Prostate gland (tissue), 2 donors: ENCODE measurements at places on chromosomes 13 and 19. TPM values are rescaled to one million over a fixed set of nuclear protein-coding genes. Genes with fewer than 3 reads are reported as not detected.

Gene TMC4
- 40.2 TPM for total RNA-seq

Gene NKPD1
- 3.6 TPM for total RNA-seq

Gene OVOL3
- total RNA-seq: not detected

Gene THOP1
- 132 TPM for total RNA-seq

DNA sequence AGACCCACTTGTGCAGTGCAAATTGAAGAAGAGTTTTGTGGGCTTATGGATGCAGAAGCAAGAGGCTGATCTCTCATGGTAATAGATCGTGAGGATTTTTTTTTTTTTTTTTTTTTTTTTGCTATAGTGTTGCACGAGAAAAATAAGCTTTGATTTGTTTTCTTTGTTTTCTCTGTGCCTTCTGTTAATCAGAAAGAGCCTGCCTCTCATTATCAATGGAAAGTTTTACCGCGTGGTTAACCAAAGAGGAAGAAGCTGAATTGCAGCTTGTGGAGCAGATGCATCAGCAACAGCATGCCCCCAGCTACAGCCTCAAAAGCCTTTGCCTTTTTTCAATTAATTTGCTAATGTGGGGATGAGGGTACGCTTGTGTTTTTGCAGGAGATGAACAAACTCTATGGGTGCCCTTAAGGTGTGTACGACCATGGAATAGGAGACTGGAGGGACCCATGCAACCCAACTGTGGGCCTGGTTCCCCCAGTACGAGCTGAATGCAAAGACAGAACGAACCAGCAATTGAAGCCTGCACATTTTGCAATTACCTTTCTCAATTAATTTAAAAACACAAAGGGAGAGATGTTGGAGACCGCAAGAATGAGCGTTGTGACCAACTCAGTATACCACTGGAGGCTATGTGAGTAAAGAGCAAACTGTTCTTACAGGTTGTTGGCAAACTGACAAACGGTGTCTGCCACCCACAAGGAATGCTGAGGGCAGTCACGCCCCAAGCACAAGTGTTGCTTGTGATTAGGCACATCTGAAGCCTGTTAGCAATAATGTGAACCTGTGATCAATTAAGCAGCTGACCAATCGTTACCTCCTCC is 58.6 kb upstream of the SPRY2 start:
- H3K4me1 ChIP-seq: no peaks in the 10 kb centered on the region
- no peak overlapping the region for H3K27ac ChIP-seq
- no peaks in the 10 kb centered on the region for H3K36me3 ChIP-seq
- no peak for DNase-seq
- H3K4me3 ChIP-seq: no peak overlapping the region

DNA sequence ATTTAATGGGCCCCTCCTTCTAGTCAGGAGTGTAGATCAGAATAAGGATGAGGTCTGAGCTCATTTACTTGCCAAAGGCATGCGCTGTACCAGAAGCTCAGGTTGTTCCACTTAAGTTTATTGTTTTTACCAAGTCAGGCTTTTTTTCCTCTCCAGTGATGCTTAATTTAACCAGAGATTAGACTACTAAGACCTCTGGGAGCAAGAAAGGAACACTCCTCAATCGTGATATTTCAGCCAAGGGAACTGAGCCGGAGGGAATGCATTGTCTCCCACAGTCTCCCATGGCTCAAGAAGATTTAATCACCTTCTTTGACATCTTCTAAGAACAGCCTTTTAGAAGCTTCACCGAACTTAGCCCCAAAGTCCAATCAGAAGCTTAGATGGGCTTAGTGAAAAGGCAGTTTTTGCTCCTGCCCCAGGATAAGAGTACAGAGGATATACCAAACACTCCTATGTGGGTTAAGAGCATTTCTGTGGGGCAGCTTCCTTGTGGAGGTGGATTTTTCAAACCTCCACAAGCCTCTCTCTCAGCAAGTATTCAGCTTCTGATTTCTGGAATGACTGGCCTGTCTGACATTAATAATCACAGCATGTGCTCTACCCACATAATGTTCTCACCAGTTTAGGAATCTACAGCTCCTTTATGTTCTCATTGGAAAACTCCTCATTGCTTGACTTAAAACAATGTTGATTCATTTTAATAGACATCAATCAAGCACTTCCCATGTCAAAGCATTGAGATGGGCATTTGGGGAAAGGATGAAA is 322.7 kb downstream of the SUCLA2 start:
- H3K27me3 ChIP-seq: no peaks in the 10 kb centered on the region
- no peaks in the 10 kb centered on the region for H3K4me1 ChIP-seq
- no peak overlapping the region for H3K4me3 ChIP-seq
- H3K27ac ChIP-seq: no peak overlapping the region
- H3K36me3 ChIP-seq: no peaks in the 10 kb centered on the region

DNA sequence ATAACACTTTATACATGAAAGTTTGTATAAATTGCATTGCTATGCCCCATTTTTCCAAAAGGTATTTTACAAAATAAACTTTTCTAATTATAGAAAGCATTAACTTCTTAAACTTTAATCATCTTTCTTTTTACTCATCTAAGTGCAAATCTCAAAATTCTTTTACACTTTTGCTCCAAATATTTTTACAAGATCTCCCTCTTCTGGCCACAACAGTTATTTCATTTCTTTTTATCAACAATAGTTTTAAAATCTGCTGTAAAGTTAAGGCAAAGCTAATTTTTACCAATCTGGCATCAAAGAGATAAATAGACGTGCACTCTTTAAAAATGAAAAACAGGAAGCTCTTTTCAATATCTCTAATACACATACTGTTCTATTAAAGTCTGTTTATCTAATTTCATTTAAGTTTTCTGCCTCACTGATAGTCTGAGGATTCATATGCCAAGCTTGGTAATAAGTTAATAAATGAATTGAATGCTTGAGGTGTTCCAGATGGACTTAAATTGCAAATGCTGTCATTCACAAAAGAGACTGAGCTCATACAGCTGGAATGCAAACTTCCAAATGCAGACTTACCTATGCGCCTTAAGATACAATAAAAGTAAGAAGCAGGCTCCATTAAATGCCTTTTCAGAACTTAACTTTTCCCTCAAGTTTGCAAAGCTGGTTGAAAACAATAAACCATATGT is 583.0 kb upstream of the ATXN8OS start:
- no peaks in the 10 kb centered on the region for H3K4me1 ChIP-seq
- H3K27me3 ChIP-seq: no peaks in the 10 kb centered on the region
- no peaks in the 10 kb centered on the region for H3K36me3 ChIP-seq
- H3K4me3 ChIP-seq: no peak overlapping the region
- DNase-seq: no peak
- H3K27ac ChIP-seq: no peak overlapping the region

DNA sequence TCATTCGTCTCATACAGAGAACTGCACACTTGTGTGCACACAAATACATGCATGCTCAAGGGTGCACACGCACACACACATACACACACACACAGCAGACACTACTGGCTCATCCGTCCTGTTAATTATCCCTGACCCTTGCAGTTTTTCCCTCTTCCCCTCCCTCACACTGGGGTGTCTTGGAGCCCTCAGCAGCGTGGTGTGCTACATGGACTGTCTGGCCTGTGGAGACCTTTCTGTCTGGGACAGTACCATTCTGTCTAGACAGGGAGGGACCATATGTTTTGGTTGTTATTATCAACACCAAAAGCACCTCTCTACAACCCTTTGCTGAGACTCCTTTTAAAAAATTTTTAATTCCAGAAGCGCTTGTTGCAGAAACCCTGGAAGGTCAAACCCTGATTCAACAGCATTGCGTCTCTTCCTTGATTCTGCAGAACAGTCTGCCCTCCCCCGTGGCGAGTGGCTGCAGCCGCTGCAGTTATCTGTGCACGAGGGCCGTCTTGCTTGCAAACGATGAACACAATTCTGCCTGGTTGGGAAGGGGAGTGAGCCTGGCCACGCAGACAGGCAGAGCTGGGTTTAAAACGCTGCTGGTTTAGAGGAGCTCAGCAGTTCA is 374.0 kb downstream of the IRS2 start:
- no peak for DNase-seq
- H3K4me1 ChIP-seq: no peaks in the 10 kb centered on the region
- H3K36me3 ChIP-seq: no peaks in the 10 kb centered on the region
- H3K4me3 ChIP-seq: no peak overlapping the region
- H3K27ac ChIP-seq: no peak overlapping the region

- no peaks in the 10 kb centered on the region for H3K27me3 ChIP-seq
- DNase-seq: no peak
- peak overlapping the region; percentile 28 for H3K4me3 ChIP-seq
- no peaks in the 10 kb centered on the region for H3K4me1 ChIP-seq
Measured at GRCh38 chr19:35986664-35987570, 8.1 kb upstream of the SDHAF1 start.

GRCh38 chr19:13014101-13014920 is 19.0 kb downstream of the NFIX start:
- H3K27ac ChIP-seq: peak overlapping the region; percentile 96
- no peak for DNase-seq
- no peaks in the 10 kb centered on the region for H3K27me3 ChIP-seq
- peaks cover 42% of the 10 kb centered on the region for H3K4me1 ChIP-seq
- no peaks in the 10 kb centered on the region for H3K36me3 ChIP-seq
- H3K4me3 ChIP-seq: peak overlapping the region; percentile 41

DNA sequence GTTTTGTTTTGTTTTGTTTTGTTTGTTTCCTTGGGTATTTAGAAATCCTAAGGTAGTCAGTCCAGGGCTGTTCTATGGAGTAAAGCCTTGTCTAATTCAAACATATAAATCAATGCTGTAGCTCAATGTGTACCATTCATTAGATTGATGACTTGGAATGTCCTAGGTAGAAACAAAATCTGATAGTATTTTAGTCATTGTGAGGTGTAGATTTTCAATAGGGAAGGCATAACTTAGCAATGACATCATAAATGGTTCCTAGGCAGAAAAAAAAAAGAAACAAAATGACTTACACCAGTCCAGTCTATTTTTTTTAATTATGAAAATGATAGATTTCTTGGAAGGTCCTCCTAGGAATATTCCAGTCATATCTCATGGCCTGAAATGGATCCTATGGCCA is 189.9 kb downstream of the SPRY2 start:
- DNase-seq: no peak
- no peak overlapping the region for H3K27ac ChIP-seq
- H3K36me3 ChIP-seq: no peaks in the 10 kb centered on the region
- no peaks in the 10 kb centered on the region for H3K27me3 ChIP-seq
